ENCODE measurements at places on chromosomes 5 and 9.
A peak's percentile ranks its signal among the peaks of the same experiment; 100 is the strongest.

- DNase-seq, result no peak
Observed at GRCh38 chr5:55988979-55989638, 5.7 kb downstream of the IL6ST start.

GRCh38 chr5:112820246-112820645, 40.8 kb upstream of the SRP19 start:
- no peak for DNase-seq

GRCh38 chr9:36163786-36164170, 5.4 kb upstream of the CCIN start:
- DNase-seq, result peak; percentile 61

DNA sequence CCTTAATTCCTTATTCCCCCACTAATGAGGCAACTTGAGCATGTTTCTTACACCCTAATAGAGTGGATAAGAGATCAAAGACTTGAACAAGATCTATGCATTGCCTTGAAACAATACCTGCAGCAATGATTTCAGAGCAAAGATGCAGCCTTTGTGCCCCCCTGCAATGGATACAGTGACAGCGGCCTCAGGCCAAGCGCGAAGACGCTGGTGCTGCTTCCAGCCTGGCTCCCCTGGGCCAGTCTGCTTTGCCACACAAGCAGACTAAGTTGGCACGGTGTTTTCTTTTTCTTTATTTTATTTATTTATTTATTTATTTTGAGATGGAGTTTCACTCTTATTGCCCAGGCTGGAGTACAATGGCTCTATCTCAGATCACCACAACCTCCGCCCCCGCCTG, 179.8 kb upstream of the S1PR3 start:
- DNase-seq, result no peak

DNA sequence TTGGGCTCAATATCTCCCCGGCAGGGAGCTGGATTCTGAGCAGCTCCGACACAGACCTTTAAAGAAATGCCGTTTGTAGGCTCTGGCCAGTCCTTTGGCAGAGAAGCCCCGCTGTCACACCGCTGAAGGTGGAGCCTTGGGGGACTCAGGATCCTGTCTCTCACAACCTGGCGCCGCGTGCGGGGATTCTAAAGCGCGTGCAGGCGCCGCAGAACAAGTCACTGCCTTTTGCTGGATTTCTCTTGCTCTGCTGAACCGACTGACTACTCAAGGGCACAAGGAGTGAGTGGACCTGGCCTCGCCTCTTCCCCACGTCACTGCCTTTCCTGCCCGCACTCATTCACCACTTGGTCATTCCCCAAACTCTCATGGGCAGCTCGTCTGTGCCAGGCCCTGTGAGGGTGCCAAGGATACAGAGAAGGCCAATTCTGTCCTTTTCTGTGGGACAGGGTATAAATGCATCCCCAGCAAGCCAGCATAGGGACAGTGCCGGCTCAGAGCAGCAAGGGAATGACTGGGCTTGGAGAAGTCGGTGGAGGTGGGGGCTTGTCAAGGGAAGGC, 69.3 kb downstream of the CRB2 start:
- DNase-seq, result no peak

DNA sequence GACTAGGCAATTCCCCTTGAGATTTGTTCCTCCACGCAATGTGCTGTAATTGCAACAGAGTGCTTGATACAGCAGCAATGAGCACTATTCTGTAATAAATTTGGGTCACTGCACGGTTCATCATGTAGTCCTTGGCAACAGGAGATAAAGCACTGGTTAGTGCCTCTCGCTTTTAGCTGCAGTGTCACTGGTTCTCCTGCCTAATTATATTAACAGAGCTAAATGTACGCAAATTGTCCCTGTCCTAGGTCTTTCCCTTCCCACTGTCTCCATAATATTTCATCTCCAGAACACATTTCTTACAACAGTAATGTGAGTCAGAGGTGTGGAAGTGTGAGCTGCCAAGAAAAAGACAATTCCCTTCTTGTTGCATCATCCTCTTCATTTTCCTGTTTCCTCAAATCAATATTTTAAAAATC, 553.1 kb downstream of the ZNF608 start:
- peak; percentile 58 for DNase-seq

- DNase-seq, result peak; percentile 96
Observed at GRCh38 chr9:114551750-114552685, 35.6 kb upstream of the ATP6V1G1 start.

DNA sequence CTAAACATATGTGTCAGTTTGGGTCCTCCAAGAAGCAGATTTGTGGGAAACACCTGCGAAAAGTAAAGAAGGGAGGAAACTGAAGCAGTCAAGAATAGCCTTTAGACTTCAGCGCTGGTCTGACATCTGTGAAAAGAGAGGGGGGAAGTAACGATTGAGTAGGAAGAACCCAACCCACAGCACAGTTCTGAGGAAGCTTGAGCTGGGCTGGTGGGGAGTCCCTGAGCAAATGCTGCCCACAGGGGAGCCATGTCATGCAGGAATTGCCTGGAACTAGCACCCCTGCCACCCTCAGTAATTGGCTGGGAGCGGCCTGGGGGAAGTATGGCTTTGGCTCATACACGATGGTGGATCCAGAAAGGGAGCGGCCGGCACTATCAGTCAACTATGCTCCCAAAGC, 20.6 kb downstream of the FAM240B start:
- no peak for DNase-seq

DNA sequence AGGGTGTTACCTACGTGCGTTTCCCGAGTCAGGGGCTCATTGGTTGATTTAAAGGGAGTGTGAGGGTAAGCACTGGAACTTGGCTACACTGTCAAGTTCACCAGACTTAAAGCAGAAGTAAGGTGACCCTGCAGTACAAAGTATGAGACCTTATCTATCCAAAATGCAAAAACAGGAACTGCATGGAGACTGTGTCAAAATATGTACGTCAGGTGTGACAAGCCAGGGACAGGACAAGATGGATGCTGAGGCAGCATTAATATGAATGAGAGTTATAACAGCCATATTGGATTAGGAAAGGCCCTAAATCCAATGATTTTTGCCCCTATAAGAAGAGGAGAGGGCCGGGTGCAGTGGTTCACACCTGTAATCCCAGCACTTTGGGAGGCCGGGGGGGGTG, 15.4 kb upstream of the SUSD3 start:
- DNase-seq, result no peak

GRCh38 chr9:36721846-36722588, 149.3 kb downstream of the MELK start:
- peak; percentile 20 for DNase-seq

DNA sequence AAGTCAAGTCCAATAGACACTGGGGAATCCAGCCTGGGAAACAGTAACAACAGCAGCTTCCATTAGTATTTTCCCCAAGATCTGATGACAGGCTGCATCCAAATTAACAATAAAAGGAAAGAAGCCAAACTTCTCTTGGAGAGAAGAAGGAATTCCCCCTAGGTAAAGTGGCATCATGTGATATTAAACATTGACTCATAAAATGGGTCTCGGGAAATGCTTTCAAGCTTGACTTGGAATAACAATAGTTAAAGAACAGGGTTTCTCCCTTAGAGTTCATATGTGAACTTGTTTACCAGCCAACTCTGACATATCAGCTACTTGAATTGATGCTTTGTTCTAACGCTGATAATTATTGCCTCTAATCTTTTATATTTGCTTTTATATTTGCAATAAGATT, 45.4 kb downstream of the ENTREP1 start:
- DNase-seq, result peak; percentile 20

- peak; percentile 41 for DNase-seq
Observed at GRCh38 chr5:180786531-180787398, 15.8 kb downstream of the MGAT1 start.

DNA sequence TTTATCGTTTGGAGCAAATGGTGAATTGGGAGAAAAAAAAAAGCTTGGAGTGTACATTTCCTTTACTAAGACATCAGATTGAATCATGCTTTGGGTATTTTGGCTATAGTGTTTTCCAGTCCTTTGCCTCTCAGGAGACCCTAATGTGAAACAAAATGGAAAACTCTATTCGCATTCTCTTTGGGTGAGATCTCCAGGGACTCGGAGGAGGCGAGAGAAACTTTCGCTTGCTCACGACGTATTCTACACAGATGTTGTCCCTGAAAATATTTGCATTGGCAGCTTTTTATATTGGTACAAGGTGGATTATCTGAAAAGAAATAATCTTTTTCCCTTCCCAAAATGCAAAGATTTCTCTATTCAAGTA, 1240.1 kb upstream of the WWC1 start:
- DNase-seq, result no peak

- DNase-seq, result peak; percentile 78
Observed at GRCh38 chr5:10689391-10690081, 71.5 kb downstream of the DAP start.

- DNase-seq, result no peak
Observed at GRCh38 chr5:136025900-136026299, 2.9 kb upstream of the TGFBI start.

- DNase-seq, result no peak
Observed at GRCh38 chr5:67292201-67292940, 95.8 kb upstream of the CD180 start.

GRCh38 chr5:144971108-144971850, 800.6 kb downstream of the KCTD16 start:
- no peak for DNase-seq

DNA sequence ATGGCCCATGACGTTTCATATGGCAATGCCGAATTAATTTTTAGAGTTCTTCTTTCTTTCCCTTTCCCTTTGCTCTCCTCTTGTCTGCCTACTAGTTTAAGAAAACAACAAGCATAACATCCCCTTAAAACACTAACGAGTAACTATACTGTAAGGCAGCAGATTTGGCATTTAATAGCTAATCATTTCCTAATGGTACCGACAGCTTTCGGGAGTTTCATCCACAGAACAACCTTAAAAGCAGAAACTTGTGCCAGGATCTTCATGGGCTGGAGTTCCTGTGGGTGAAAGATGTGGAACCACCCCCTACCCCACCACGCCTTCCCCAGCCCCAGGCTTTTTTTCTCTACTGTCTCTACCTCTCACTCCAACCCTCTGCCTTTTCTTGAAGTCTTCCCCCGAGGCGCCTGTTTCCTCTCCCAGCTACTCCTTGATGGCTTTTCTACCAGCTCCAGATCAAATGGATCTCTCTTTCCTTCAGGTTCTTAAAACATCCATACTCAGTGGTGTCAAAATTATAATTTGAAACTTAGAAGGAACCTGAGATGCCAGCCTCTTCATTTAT, 319.5 kb downstream of the PIK3R1 start:
- no peak for DNase-seq

- DNase-seq, result no peak
Observed at GRCh38 chr5:142630927-142631539, 54.9 kb downstream of the FGF1 start.

- DNase-seq, result no peak
Observed at GRCh38 chr5:25515525-25515924, 870.7 kb upstream of the CDH10 start.
